Stimulated activated CD4-positive, alpha-beta T cell treated with anti-CD3 and anti-CD28 coated beads, Interleukin-1b, Interleukin-23, amount 100 ng/mL, for 4 hours (primary cell): ENCODE measurements at places on chromosomes 2 and 18.

GRCh38 chr2:177783091-177783490 lies 289.5 kb downstream of the PDE11A start:
- DNase-seq, result no peak

- no peak for DNase-seq
Observed at GRCh38 chr18:29874519-29875098, 1167.9 kb downstream of the DSC3 start.

DNA sequence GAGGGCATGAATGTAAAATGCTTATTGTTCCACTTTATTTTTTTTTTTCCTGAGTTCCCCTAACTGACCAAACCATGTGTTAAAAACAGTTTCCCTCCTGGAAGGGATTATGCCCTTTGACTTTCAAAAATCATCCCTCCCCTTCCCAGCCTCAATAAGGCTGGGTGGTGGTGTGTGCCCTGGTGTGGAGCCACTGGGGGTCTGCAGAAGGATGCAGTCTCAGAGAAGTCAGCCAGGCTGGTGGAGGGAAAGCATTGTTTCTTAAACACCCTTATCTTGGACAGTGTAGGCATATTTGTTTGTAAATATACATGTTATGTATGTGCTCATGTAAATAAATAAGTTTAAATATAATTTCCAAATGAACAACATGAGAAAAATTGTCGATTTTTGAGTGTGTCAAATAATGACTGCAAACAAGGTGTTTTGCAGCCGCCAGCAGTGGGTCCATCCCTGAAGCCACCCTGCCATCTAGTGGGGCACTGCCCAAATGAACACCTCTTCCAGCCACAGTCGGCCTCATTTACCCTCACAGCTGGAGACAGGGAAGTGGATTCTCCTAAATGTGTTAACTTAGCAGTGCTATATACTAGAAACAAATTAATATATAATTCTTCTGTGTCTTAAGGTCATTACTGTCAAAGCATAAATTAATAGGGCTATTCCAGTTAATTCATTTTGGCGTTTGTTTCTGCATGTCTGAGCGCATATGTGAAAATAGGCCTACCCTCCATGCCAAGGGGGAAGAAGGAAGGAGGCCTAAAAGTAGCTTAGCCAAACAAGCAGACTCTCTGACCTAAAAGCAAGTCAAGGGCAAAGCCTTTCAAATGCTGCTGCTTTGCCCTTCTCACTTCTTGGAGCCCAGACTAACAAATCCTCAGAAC lies 209.6 kb upstream of the PIK3C3 start:
- no peak for DNase-seq

- no peak for DNase-seq
Observed at GRCh38 chr2:196079052-196079451, 10.4 kb upstream of the DNAH7 start.

DNA sequence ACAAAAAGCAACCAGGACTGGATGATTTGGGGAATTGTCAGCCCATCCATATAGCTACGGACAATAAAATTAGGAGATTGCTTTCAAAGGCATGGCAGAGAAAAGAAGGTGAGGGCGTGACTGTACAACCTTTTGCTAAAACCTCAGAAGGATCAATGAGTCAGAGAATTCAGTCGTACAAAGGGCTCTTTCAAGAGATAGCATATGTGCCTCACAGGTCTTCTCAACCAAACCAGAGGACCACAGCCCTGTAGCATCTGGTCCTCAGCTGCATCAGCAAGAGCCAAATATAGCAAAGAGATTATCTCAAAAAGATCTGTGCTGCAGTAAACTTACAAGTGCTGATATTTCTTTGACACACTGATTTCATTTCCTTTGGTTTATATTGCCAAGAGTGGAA lies 149.9 kb upstream of the RAB6C start:
- DNase-seq, result no peak

DNA sequence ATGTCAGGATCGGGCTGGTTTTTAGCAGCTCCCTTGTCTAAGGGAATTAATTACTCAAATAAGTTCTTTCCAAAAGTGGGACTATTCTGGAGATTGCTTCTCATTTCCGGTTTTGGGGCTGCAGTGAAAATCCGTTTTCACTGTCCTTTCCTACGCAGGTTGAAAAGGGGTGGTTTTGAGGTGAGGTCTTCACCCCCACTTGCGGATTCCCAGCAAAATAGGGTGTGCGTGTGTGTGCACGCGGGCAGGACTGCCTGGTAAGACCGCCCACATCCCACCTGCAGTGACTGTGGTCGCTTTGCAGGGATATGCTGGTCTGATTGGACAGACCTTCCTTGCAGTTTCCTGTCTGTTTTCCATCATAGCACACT lies 472 bp upstream of the PLEKHM3 start:
- DNase-seq, result peak; percentile 2

DNA sequence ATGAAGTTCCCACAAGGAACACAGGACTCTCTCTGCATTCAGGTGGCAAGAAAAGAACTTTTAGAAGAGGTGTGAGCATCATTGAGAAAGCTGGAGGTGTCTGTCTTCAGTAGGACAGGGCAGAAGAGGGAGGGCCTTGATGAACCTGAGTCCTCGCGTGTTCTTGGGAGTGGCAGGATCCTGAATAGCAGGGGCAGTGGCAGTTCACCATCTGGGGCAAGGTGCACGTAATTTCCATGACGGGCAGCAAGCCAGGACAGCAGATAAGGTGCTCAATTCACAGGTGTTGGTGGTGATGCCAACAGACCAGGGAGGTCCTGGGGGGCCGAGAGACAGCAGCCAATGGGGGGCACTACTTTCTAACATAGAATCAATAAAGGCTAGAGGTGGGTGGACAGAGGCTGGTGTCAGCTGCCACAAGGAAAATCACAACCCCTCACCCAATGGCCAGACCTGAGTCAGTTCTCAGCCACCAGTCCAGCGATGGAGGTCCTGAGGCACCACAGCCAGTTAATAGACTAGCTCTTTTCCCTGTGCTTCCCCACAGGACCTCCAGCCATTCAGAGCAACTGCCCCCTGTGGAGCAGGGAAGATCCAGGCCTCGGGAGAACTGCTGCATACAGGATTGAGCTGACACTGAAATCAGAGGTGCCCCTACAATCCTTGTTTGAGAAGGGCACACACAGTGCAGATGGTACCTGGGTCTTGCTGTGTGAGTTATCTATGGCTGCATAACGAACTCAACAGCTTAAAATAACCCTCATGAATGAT lies 10.9 kb upstream of the HDAC4 start:
- DNase-seq, result no peak

DNA sequence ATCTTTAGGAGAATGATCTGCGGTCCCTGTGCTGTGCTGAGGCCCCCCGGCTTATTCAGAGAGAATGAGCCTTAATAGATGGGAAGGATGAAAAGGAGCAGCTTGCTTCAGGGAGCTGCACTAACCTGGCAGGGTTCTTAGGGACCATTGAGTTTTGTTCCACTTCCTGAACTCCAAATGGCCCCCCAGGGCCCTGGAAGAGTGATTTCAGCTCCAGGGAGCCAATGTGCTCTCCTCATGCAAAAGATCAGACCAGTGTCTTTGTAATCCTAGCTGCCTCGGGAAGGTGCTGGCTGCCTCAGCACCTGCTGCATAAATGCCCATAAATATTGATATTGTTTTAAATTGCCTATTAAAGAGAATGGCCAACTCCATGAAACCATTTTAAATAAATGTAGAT lies 210.2 kb downstream of the NCK2 start:
- no peak for DNase-seq

DNA sequence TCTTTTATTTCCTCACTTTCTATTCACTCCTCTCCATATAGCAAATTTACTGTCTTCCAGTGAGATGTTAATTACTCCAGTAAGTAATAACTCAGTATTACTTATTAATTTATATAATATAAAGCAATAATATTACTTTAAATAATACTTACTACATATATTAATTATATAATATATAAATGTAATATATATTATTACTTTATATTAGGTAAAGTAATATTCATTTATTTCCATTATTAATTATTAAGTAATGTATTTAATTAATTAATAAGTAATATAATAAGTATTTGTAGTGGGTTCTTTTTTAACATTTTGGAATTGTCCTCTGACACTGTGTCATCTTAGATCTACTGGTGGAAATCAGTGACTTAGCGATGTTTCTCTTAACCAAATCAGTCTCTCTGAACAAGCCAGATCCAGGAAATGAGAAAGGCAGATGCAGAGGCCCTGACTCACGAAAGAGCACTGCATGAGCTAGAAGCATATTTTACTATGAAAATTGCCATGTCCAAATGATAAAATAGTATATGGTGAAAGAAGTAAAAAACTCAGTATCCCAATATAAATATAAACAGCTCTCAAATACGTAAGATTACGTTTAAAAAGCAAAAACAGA lies 115.9 kb downstream of the DSEL start:
- DNase-seq, result no peak

DNA sequence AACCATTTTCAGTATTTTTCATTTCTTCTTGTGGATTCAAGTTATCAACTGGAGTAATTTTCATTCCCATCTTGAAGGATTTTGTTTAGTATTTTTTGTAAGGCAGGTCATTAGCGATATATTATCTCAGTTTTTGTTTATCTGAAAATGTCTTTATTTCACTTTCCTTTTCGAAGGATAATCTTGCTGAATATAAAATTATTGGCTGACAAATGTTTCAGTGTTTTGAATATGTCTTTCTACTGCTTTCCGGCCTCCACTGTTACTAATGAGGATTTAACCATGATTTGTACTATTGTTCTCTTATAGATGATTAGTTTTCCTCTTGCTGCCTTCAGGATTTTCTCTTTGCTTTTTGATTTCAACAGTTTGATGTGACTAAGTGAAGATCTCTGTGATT lies 58.3 kb upstream of the ZNF396 start:
- DNase-seq, result no peak

DNA sequence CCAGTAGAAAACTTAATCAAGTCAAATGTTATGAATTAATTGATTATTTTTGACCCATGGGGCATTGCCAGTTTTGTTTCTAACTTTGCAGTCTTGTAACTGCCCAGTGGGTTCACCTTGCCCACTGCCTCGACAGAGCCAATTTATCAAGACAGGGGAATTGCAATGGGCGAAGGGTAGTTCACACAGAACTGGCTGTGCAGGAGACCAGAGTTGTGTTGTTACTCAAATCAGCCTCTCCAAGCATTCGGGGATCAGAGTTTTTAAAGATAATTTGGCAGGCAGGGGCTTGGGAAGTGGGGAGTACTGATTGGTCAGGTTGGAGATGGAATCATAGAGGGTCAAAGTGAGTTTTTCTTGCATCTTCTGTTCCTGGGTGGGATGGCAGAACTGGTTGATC lies 168.5 kb upstream of the COPS8 start:
- no peak for DNase-seq

- DNase-seq, result no peak
Observed at GRCh38 chr18:23626451-23627279, 36.0 kb downstream of the ANKRD29 start.

GRCh38 chr2:1742681-1743395 lies 1.5 kb downstream of the PXDN start:
- no peak for DNase-seq

DNA sequence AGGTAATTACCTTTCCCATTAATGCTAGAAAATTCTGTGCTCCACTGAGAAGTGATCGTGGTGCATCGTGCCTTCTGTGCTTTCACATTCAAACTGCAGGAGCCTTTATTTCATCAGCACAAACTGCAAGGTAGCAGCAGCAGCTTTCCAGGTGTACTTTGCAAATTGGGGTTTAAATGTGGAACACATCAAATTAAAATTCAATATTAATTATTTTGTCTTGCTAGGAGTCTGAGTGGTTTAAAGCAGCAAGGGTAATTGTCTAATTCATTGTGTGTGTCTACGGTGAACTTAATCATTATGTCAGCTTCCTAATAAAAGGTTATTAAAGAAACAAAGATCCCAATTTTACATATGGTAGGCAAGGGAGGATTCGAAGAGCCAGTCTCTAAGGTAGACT lies 180.8 kb upstream of the ATP5MC3 start:
- DNase-seq, result no peak

GRCh38 chr18:36649205-36649604 lies 179.6 kb downstream of the TPGS2 start:
- no peak for DNase-seq

DNA sequence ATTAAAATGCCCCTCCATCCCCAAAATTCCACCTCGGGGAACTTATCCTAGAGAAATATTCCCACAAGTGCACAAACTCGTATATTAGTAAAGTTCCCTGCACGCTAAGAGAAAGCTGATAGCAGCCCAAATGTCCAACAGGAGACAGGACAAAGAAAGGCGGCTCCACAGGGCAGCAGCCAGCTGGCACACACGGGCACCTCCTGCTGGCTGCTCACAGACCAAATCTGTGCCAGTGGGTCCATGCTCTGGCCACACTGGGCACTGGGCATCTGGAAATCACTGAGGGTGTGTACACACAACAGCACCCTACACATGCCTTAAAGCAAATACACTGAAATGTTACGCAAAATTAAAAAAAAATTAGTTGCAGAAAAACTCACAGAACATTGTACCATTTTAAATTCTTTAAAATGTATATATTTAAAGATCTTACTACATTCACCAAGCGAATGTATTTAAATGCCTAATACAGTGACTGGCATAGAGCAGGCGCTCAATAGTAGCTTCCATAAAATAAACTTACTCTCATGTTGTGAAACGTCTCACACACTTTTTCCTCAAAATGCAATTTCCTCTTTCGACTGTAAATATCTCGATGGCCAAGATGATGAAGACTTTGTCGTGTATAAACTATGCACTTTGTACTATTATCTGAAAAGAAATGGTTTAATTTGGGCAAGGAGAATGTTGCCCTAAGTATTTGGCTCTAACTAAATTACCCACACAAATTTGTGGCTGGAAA lies 19.4 kb downstream of the ZNF516 start:
- no peak for DNase-seq

- no peak for DNase-seq
Observed at GRCh38 chr2:196725218-196725617, 74.3 kb downstream of the GTF3C3 start.

- DNase-seq, result no peak
Observed at GRCh38 chr2:121052023-121052422, 233.0 kb downstream of the TFCP2L1 start.

- DNase-seq, result no peak
Observed at GRCh38 chr2:207375207-207375875, 154.4 kb upstream of the CREB1 start.

- no peak for DNase-seq
Observed at GRCh38 chr2:44869761-44870160, 71.7 kb upstream of the SIX3 start.

DNA sequence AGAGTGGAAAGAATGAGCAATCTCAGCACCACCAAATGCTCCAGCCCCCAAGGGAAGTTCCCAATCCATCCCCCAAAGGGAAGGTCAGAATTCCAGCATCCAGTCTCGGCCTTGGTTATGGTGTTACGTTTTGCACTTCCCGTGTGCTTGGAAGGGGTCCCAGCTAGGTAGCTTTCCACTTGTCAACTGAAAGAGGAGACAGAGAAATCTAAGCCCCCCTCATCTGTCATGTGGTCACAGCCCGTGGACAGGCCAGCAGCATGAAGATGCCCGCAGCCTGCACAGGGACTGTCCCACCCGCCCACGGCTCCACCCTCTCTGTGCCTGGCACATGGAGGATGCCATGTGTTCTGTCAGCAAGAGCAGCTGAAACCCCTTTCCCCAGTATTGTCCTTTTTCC lies 32.1 kb downstream of the RHOB start:
- no peak for DNase-seq

GRCh38 chr2:120738786-120739437 lies 3.2 kb downstream of the GLI2 start:
- no peak for DNase-seq
